ENCODE measurements at places on chromosomes 6 and 20.

DNA sequence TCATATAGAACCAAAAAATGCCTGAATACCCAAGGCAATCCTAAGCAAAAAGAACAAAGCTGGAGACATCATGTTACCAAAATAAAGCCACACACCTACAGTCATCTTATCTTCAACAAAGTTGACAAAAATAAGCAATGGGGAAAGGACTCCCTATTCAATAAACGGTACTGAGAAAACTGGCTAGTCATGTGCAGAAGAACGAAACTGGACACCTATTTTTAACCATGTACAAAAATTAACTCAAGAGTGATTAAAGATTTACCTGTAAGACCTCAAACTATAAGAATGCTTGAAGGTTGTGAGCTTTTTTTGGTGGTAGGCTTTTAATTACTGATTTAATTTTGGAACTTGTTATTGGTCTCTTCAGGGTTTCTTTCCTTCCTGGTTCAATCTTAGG, 236.0 kb upstream of the DEFB112 start:
- no peak for DNase-seq

DNA sequence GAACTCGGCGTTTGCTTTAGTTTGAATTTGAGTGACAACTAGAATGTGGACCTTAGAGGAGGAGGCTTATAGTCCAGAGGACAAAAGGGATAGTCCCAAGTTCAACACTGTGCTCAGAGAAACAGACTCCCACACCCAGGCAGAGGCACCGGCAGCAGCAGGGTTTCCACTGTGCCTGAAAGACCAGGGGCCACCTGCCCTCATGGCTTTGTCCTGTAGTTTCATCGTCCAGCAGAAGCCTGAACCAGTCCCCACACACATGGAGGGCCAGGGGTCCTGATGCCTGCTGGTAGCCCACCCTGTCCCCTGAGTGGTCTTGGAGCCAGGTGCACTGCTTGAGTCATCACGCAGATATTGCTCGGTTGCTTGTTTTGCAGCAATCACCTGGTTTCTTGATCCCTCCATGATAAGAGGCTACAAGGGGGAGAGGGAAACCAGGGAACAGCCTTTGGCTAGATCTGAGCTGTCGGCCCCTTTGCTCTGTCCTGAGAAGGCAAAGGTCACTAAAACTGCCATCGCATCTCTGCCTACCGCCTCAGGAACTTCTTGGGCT, 7.2 kb upstream of the ACSS1 start:
- no peak for DNase-seq

GRCh38 chr6:132130626-132131298, 179.6 kb upstream of the CCN2 start:
- DNase-seq = no peak

DNA sequence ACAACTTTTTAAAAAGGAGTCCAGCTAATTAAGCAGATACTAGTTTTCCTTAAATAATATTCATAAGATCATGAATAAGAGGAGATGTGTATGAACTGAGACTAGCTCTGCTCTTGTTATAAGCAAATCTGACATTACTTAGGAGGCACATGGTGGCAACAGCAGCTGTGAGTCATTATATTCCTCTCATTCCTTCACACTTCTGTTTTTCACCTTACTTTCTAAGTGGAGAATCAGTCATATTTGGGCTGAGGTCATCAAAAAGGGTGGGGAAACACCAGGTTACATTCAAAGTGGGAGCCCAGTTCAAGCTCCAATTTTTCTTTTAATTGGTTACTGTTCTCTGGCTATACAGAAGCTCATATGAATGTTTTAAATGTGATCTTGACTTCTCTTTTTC, 6.0 kb upstream of the RIPPLY2 start:
- no peak for DNase-seq

DNA sequence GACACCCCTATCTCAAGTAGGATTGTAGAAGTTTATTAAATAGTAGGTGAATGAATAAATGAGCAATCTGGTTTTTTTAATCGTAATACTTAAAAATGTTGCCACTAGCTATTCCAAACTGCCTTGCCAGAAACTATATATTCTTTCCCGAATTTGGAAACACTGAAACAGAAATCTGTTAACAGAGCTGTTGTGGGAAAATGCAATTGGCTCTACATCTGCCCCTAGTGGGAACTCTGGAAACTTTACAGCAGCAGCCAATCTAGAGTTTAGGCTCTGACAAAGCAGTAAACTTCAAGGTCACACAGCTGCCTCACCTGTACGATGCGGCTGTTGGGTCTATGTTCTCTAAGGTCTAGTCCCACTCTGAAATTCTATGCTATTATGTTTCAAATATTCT, 41.7 kb downstream of the SYNE1 start:
- no peak for DNase-seq

- no peak for DNase-seq
Observed at GRCh38 chr20:20391766-20392165, 23.9 kb downstream of the INSM1 start.

DNA sequence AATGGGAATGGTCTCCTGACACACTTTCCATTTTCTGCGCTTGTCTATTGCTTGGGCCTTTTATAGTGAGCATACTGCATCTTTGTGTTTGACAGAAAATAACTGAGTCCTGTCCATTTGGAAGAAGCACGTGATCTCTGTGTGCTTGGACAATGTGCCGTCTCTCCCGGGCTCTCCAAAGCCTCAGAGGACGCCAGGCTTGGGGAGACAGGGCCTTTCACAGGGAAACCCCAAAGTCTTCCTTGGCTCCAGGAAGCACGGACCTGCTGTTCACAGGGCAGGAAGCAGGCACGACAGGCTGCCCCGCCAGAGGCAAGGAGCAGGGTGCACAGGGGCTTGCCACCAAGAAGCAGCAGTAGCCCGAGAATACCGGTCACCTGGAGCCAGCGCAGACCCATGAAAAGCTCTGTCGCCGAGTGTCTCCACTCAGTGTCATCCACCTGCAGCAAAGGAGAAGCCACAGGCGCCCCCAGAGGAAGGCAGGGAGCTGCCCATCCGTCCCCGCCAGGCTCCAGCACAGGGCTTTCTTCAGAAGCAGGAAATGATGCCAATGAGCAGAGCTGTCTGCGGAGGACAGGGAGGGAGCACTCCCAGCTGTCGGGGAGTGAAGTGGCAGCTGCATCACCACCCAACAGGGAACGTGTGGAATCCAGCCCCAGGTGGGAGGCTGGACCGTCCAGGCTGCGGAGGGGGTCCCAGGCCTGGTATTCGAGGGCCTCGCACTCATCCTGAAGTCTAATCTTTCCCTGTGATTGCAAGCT, 135.1 kb downstream of the AGPAT4 start:
- no peak for DNase-seq

- no peak for DNase-seq
Observed at GRCh38 chr20:37108676-37109075, 12.9 kb upstream of the RBL1 start.

DNA sequence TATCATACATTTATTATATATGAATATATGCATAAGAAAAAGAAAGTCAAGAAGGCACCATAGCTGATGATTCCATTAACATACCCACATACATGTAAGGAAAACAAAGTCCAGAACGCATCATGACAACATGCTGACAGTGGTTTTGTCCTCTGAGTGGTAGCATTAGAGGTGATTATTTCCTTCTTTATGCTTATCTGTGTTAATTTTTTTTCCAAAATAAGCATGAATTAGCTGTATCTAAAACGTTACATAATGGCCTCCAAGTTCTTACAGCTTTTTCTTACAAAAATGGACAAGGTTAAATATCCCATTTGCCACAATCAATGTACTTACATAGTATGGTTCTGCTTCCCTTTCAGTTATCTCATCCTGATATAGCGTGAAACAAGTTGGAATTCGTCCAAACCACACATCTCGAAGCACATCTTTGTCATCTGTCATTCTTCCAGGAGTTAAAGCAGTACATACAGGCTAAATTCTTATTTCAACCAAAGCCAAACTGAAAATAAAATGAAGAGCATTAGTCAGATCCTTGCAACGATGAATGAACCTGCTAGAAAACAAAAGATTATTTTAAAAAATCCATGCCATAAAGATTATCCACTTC, 9.7 kb downstream of the ATG5 start:
- peak; percentile 12 for DNase-seq

DNA sequence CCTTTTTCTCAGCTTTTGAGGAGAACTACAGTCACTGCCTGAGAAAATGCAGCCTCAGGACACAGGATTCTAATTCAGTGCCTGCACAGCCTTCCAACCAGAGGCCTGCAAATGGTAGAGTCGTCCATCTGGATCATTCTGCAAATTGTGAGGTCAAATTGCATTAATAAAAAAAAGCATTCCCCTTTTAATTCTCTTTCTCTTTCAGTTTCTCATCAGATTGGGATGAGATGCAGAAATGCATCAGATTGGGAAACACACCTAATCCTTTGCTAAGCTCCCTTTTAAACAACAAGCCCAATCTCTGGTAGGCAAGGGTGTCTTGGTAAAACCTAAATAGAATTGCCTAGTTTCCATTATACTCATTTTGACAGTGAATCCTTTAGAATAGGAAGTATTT, 838.8 kb downstream of the MAFB start:
- no peak for DNase-seq

DNA sequence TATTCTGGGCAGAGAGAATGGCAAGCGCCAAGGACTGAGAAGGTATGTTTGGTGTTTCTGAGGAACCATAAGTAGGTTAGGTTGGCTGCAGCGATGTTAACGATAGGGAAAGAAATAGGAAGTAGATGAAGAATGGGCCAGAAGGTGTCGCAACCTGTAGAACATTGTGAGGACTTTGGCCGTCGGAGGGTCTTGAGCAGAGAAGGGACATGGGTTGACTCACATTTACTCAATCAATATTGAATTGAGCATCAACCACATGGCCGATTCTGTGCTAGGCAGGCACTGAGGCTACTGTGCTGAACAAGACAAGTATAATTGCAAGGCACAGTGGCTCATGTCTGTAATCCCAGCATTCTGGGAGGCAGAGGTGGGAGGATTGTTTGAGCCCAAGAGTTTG, 26.8 kb upstream of the RPN2 start:
- DNase-seq = no peak

- DNase-seq = no peak
Observed at GRCh38 chr6:166728884-166729530, 102.0 kb upstream of the RPS6KA2 start.

DNA sequence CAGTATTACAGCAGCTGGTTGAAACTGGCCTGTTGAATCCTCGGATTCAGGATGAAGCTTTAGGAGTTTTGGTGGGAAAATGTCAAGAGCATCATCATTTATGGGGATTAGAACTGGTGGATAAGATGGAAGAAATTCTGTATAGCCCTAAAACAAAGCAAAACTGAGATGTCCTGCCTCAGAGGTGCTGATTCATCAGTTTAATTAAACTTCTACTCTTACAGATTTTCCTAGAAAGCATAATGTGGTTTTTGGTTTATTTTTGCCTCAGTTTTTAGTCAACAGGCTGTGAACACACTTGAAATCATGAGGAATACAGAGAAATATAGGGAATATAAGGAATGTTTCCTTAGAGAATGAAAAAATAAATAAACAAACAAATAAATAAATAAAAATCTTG, 228.7 kb upstream of the POU3F2 start:
- no peak for DNase-seq

GRCh38 chr20:24102749-24103333, 114.3 kb upstream of the GGTLC1 start:
- DNase-seq = no peak

DNA sequence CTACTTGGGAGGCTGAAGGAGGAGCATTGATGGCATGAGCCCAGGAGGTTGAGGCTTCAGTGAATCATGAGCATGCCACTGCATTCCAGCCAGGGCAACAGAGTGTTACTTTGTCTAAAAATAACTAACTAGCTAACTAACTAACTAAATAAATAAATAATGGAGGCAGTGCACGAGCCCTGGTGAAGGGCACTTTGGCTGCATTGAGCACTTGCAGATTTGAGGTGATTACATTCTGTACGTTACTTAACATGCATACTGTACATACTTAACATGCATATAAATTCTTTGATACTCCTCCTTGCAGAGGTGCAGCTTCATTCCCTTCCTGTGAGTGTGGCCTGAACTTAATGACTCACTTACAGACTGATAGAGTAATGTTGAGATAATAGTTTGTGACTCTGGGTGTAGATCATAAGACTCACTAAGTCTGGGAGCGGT, 10.7 kb downstream of the HLA-A start:
- DNase-seq = no peak

DNA sequence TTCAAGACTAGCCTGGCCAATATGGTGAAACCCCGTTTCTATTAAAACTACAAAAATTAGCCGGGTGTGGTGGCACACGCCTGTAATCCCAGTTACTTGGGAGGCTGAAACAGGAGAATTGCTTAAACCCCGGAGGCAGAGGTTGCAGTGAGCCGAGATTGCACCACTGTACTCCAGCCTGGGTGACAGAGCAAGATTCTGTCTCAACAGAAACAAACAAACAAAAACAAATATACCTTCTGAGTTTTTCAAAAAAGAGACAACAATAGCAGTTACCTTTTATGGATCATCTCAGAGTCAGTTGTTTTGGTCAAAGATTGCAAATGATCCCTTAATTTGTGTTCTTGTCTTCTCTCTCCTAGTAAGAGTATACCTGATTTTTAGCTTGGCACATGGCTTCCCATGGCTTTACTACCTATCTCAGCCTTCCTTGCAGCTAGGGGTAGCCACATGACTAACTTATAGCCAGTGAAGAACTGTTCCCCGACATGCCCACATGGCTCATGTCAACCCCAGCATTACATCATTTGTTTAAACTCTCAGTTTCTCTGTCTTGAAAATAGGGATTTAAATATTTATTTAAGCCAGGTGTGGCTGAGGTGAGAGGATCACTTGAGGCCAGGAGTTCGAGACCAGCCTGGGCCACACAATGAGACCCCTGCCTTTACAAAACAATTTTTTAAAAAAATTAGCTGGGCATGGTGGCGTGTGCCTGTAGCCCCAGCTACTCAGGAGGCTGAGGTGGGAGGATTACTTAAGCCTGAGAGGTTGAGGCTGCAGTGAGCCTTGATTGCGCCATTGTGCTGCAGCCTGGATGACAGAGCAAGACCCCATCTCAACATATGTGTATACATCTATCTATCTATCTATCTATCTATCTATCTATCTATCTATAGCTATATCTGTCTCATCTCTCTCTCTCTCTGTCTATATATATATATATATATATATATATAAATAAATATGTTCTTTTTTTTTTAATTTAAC, 25.0 kb upstream of the SLC9A8 start:
- no peak for DNase-seq
